ENCODE measurements at places on chromosomes 3 and 15.

- DNase-seq: no peak
Observed at GRCh38 chr15:32692286-32692685, 25.5 kb upstream of the GREM1 start.

GRCh38 chr3:94121161-94121560 lies 58.3 kb downstream of the NSUN3 start:
- no peak for DNase-seq

GRCh38 chr3:105728771-105729312 lies 140.0 kb downstream of the CBLB start:
- peak; percentile 17 for DNase-seq

- DNase-seq: no peak
Observed at GRCh38 chr3:16280671-16281070, 15.7 kb downstream of the OXNAD1 start.

DNA sequence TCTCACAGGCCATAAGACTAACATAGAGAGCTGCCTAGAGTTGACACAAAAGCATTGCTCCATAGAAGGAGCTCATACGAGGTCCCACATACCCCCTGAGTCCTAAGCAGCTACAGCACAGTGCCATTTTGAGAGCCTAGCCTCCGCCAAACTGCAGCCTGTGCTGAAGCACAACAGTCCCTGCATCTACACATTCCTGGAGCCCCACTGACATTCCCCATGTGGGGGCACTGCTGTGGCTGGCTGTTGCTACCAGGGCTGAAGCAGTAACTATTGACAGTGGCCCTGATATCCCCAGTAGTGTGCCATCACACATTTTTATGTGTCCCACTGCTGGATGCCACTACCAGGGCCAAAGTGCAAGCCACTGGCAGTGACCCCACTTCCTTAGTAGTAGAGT lies 80.3 kb downstream of the CERS3 start:
- no peak for DNase-seq

GRCh38 chr15:66953523-66954229 lies 111.7 kb upstream of the SMAD3 start:
- DNase-seq: no peak

DNA sequence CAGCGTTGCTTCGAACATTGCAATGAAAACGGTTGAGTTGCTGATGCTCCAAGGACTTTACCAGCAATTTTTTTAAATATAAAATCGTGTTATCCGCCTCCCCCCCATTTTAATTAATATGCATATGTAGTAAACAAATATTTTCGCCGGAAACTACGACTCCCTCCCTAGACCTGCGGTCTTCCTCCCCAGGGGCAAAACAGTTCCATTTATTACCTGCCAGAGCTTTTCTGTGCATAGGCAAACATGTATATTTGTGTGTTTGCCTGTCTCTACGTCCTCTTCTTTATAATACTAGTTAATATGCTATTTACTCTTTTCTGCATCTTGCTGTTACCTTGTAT lies 593 bp upstream of the RSL24D1 start:
- no peak for DNase-seq

GRCh38 chr3:33932010-33932764 lies 133.8 kb downstream of the PDCD6IP start:
- no peak for DNase-seq

GRCh38 chr15:77646104-77646694 lies 13.5 kb upstream of the LINGO1 start:
- DNase-seq: no peak

GRCh38 chr3:155387571-155387970 lies 94.1 kb upstream of the STRIT1 start:
- no peak for DNase-seq

- DNase-seq: no peak
Observed at GRCh38 chr15:64132217-64132616, 19.3 kb upstream of the SNX22 start.

DNA sequence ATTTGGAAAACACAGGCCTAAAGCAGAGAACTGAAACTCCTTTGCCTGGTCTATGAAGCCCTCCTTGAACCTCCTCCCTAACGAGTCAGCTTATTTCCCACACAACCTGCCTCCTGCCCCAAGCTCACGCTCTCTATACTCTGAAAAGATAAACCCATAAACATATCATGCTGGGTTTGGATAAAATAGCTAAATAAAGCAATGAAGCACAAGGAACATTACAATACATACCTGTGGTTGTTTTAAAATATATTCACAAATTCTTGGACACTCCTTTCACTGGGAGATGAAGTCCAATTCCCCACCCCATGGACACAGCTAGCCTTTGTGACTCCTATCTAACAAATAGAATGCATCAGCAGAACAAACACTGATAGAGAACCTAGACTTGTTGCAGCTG lies 98.2 kb downstream of the PLCH1 start:
- no peak for DNase-seq

DNA sequence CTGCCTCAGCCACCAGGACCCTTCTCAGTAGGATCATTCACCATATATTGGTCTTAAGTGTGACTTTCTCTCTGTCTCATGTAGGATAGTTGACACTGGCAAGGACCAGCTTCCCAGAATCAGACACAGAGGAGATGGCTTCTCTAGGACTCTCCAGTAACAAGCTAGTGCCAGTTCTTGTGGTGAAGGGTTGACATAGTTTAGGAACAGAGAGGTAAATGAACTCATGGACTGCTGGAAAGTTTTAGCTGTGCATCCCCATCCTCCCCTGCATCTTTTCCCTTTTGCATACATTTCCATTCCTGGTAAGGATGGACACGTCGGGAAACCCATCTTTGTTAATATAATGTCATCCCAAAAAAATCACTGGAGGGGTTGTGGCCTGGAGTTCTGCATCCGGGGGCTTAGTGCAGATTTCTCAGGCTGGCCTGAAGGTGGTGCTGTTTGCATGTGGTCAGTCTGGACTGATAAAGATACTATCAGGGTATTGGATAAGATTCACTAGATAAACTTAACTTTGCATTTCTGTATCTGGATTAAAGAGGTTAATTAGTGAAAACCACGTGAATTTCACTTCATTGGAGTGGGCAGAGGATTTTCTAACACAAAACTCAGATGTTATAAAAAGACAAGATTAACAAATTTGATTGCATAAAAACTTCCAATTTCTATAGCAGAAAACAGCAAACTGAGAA lies 110.8 kb downstream of the TBC1D2B start:
- DNase-seq: peak; percentile 44

- no peak for DNase-seq
Observed at GRCh38 chr3:151213881-151214280, 10.9 kb upstream of the GPR171 start.

- DNase-seq: no peak
Observed at GRCh38 chr15:99605990-99606389, 40.2 kb downstream of the MEF2A start.

- DNase-seq: no peak
Observed at GRCh38 chr15:73773428-73773827, 20.3 kb upstream of the INSYN1 start.

GRCh38 chr3:184334470-184335158 lies 2.8 kb upstream of the FAM131A start:
- no peak for DNase-seq

- DNase-seq: peak; percentile 38
Observed at GRCh38 chr3:72461787-72462186, 386.5 kb downstream of the SHQ1 start.

DNA sequence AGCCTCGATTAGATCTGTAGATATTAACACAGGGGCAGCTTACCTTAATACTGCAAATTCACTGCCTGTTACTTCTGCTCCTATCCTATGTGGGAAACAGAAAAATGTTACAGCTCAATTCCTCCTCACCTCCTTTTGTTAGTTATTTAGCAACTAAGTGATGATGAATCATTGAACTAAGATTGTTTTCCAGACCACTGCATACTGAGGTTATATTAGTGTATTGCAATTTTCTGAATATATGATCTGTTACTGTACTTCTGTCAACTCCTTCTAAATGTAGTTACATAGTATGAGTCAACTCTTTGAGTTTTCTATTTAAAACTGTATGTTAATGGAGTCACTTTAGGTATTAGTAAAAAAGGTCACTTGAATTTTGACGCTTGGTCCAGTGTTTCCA lies 331.5 kb upstream of the SLCO3A1 start:
- no peak for DNase-seq

- peak; percentile 71 for DNase-seq
Observed at GRCh38 chr3:58129041-58129770, 81.6 kb downstream of the DNASE1L3 start.

DNA sequence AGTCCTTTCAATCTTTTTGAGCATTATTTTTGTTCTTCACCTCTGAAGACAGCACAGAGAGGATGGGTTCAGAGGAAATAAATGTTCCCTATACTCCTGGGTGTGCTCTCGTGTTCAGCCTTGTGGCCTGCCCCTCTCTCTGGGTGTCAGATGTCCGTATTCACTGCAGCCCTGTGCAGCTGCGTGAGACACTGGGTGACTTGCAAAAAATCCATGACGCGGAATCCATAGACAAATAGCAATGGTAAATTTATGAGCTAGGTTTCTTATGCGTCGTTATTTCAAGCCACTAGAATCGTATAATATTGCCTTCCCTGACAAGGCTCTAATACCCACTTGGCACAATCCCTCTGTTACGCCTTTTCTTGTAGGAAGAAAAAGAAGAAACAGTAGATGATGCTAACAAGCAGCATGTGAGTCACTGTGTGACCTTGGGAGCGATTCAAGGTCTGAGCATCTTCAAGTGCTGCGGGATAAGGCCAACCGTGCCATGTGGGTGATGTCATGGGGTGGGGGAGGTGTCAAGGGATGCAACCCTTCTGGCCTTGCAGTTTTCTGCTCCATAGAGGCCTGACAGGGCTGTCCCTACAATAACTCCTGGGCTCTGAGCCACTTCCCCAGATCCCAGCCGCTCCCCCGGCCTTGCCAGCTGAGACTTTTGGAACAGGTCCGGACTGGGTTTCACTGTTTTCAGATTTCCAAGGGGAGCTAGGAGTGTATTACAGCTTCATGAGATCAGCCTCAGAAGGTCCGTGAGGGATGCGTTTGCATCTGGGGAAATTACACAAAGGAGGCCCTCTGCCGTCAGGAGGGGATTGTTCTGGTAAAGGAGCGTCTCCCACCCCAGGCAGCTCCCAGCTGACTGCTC lies 47.6 kb upstream of the POMGNT2 start:
- DNase-seq: peak; percentile 85

GRCh38 chr15:78629031-78629715 lies 8.4 kb upstream of the CHRNA3 start:
- no peak for DNase-seq

DNA sequence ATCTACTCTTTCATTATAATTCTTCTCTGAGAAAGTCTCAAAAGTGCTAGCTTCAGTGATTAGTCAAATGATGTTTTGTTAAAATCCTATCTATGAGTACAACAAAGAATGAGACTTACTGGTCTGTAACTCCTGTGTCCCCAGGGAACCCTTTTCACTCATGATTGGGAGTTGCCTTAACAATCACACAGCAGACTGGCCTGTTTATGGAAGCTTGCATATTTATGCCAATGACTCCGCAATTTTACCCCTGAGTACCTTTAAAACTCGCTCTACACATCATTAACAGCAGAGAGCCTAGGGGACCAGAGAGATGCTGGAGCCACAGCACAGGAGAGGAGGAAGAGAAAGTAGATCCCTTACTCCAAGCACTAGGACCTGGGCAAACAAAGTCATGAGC lies 628.1 kb downstream of the IGSF11 start:
- no peak for DNase-seq

DNA sequence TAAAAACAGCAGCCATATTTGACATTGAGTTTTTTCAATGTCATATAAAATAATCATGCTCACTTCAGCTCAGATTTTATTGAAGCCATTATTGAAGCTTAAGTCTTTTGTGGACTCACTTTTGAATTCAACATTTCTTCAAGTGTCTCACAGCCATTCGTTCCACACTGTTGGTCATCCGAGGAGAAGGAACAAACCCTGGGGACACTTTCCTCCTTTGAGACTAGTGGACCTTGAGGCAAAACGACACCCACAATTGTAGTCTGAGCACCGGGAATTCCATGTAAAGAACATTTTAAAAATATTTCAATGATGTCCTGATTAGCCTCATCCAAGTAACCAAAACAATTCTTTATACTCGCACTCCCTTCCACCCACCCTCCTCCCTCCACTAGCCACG lies 174.7 kb downstream of the CD47 start:
- DNase-seq: no peak

- DNase-seq: no peak
Observed at GRCh38 chr3:114669614-114670013, 375.8 kb downstream of the TIGIT start.

DNA sequence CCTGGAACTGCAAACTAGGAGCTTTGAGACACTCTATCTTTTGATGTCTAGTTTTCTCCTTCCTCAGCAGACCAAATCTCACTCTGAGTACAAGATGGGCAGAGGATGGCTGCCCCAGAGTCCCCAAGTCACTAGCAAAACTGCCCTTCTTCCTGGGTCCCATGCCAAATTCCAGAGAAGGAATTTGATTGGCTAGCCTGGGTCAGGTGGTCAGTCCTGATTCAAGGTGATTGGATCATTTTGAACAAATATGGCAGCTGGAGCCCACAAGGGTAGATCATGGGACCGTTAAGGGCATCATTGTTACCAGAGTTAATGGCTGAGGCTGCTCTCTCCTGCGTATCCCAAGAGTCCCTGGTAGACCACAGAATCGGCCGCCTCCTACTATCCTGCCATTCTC lies 21.7 kb downstream of the SLC6A1 start:
- DNase-seq: no peak

GRCh38 chr3:194040516-194041273 lies 95.3 kb upstream of the HES1 start:
- no peak for DNase-seq

DNA sequence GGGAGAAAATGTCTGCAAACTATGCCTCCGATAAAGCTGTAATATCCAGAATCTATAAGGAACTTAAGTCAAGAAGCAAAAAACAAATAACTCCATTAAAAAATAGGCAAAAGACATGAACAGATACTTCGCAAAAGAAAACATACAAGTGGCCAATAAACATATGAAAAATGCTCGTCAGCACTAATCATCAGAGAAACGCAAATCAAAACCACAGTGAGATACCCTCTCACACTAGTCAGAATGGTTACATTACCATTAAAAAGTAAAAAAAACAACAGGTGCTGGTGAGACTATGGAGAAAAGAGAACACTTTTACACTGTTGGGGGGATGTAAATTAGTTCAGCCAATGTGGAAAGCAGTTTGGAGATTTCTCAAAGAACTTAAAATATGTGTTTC lies 498.5 kb upstream of the GRM7 start:
- no peak for DNase-seq

Data from lung (tissue), 17 donors.